Activated CD4-positive, alpha-beta T cell treated with anti-CD3 and anti-CD28 coated beads, Interleukin-2, amount 10 ng/mL, durations not matched to agents 7 days and 5 days (primary cell): ENCODE measurements at places on chromosomes 13 and 19. TPM values are rescaled to one million over a fixed set of nuclear protein-coding genes. Genes with fewer than 3 reads are reported as not detected.

The IGFL2 gene
- not detected for total RNA-seq

DNA sequence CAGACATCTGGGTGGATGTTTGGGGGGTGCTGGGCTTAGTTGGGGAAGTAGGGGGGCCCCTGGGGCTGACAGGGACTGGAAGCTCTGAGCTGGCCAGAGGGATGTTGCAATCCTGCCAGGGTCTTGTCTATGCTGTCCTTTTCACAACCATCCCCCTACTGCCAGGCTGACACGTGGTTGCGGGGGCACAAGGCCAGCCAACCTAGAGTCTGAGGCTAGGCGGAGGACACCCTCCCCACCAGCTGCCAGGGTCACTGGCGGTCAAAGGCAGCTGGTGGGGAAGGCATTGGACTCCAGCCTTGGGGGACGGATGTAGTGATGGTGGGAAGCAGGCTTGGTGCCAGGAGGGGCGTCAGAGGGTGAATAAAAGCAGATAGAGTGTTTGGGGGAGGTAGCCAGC, 1.6 kb upstream of the APOC1 start:
- DNase-seq = no peak

- DNase-seq = peak; percentile 37
Observed at GRCh38 chr19:42487032-42487797, 41.1 kb downstream of the CEACAM1 start.

DNA sequence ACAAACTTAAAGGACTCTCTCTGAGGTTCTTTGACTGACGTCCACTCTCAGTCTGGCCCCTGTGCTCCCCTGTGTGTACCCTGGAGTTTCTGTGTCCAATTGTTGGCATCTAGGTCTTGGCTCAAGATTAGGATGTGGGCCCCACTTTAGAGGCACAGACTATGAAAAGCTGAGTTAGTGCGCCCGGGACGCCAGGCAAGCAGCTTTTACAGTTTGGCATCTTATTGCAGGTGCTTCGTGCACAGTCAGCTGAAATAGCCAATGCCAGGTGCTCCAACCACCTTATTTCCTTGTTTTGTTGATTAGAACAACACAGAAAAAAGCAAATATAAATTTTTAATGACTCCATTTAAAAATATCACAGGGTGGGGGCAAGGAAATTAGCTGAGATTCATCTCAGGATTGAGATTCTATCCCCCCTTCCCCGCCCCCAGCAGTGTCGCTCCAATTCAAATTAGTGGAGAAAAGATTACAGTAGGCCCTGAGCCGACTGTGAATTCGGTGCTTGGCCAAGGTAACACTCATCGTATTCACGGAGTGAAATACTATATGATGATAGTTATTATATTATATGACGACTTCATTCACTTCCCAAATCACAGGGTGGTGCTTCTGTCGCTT, 4.3 kb downstream of the SOX1 start:
- DNase-seq = no peak

DNA sequence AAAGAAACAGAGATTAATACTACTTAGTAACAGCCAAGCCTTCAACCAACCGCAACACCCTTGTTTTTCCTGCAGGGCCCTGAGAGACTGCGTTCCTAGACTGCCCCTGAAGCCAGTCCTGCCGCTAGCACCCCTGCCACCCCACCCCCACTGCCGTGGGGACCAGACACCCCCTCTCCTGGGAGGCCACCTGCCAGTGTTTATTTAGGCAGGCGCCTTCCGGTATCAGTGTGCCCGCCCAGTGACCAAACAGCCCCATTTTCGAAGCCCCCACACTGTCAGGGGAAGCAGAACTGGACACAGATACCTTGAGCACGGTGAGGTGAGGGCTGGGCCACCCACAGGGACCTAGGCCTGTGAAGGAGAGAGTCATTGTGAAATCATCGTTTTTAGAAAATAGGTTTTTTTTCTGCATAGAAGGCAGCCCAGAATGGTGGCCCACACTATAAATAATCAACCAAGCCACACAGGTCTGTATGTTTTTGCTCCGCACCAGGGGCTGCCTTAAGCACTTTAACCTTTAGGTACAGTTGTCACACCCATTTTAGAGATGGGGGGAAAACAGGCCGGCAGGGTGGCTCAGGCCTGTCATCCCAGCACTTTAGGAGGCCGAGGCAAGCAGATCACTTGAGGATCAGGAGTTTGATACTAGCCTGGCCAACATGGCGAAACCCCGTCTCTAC, 3.5 kb upstream of the TLE5 start:
- no peak for DNase-seq

GRCh38 chr19:17385878-17386611, 8.0 kb downstream of the CCDC194 start:
- DNase-seq = peak; percentile 66

DNA sequence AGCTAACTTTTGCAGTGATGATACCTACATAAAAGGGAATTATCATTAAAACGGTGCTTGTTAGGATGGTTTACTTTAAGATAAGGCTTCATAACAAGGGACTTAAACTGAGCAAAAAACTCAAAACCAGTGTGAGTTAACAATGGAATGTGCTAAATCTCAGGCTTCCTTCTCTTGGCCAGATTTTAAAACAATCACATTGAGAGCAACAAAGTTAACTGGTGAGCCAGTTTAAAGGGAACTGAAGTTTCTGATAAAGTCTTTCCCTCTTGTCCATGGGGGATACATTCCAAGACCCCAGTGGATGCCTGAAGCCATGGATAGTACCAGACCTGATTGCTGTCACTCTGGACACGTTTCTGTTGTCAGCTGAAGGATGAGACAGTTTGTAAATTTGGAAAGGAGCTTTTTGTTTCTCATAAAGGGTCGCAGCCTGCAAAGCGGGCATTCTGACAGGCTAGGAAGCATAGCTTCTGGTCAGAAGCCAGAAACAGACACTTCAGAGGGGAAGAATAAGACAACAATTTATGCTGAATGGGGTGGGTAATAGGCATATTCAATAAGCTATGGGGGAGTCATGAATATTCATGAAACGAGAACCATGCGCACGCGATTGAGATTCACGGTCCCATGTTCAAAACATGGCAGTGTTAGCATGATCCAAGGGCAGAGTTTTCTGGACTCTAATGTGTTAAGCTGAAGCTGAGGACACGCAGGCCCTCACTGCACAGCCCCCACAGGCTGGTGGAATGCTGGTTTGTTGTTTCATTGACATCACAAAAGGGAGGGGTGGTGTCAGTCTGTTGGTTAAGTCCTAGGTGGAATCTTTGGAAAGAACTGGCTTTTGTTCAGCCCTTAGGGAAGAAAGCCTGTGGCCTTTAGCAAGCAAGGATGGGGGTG, 150.6 kb upstream of the RNF113B start:
- no peak for DNase-seq

DNA sequence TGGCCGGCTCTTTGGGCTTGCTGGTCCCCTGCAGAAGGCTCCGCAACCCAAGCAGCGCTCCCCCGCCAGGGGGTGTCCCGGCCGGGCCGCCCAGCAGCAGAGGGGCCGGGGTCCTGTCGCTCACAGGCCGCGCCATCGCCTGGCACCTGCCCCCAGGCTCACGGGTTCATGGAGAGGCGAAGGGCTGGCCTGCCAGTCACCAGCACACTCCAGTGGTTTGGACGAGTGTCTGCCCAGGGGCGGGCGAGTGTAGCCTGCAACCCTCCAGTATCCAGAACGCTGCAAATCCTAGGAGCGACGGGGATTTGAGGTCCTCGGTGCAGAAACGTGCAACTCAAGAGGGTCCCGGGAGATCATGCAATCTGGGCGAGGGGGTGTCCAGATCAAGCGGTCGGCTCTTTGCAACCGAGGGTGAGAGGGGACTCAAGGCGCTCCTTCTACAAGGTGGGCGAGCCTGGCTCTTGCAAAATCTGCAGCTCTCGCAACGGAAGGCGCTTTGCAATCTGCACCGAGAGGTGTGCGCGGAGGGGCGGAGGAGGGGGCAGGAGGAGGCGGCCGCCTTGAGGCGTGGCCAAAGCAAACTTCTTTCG, at the start of gene DBP:
DBP (minus strand) TSS at position 521 of the 590 bp plus-strand sequence; CDS start at position 136, 385 bp downstream.
- peak; percentile 35 for DNase-seq

DNA sequence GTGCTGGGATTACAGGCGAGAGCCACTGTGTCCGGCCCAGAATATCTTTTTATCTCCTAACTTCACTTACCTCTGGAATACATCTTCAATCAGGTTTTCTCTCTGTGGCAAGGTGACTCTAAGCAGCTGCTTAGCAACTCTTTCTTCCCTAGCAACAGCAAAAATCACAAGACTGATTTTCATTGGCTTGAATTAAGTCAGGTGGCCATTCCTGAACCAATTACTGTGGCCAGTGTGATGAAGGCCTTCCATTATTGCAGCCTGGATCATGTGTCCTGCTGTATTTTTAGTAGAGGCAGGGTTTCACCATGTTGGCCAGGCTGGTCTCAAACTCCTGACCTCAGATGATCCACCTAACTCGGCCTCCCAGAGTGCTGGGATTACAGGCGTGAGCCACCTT, 9.0 kb upstream of the LTBP4 start:
- peak; percentile 35 for DNase-seq
